GM23338 (cell line): ENCODE measurements at places on chromosomes 2 and 18. TPM values are rescaled to one million over a fixed set of nuclear protein-coding genes. Genes with fewer than 3 reads are reported as not detected.

The APCDD1 gene
- total RNA-seq = 0.97 and 1.0 TPM in 2 replicates

The GAL3ST2 gene
- total RNA-seq = 0.24 and 1.5 TPM in 2 replicates

The AGXT gene
- not detected in 2 replicates for total RNA-seq

The DYNAP gene
- total RNA-seq = 0.28 and 1.0 TPM in 2 replicates

The ST8SIA5 gene
- total RNA-seq = 4.8 and 7.0 TPM in 2 replicates

The AGAP1 gene
- total RNA-seq = 25.1 and 27.9 TPM in 2 replicates

The RAB17 gene
- 21.4 and 26.9 TPM in 2 replicates for total RNA-seq

The CNGA3 gene
- not detected in 2 replicates for total RNA-seq

The IRS1 gene
- total RNA-seq = 20.4 and 26.2 TPM in 2 replicates

- no peak for DNase-seq
Observed at GRCh38 chr2:160838691-160839090, 321.5 kb upstream of the TANK start.

- no peak for DNase-seq
Observed at GRCh38 chr18:62287781-62288664, 37.1 kb upstream of the TNFRSF11A start.

DNA sequence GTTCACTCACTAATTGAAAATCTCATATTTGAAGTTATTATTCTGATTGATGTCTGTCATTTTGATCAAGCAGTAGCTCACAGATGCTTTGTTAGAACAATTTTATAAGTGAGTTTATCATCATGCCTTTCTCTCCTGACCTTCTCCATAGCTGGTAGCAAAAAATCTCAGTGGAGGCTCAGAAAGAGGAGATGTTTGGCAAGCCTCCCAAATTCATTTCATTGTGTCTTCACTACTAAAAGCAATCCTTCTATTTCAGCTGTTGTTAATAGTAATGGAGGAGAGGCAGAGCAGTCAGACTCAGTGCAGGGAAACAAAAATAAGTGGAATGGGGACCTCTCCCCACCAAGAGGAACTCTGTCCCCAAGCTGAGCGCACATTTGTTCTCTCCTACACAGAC lies 2127.8 kb upstream of the CELF4 start:
- DNase-seq = no peak

DNA sequence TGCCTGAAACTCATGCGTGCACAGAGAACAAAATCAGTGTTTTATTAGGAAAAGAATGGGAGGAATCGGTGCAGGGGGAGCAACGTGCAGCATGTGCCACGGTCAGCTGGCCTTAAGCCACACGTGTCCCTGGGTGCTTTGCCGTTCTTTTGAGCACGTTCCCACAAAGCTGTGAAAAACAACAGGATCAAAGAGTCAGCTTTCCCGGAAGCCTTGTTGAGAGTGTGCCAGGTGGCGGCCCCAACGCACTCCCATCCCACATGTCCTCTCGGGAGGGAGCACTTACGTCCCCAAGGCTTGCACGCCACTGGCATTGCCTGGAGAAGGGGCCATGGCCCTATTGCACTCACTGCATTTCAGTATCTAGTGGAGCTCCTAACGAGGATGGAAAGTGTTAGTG lies 511.2 kb downstream of the EIPR1 start:
- DNase-seq = no peak

- no peak for DNase-seq
Observed at GRCh38 chr18:57128220-57128932, 18.5 kb upstream of the BOD1L2 start.

GRCh38 chr2:39837856-39838453 lies 58.9 kb upstream of the THUMPD2 start:
- peak; percentile 58 for DNase-seq

DNA sequence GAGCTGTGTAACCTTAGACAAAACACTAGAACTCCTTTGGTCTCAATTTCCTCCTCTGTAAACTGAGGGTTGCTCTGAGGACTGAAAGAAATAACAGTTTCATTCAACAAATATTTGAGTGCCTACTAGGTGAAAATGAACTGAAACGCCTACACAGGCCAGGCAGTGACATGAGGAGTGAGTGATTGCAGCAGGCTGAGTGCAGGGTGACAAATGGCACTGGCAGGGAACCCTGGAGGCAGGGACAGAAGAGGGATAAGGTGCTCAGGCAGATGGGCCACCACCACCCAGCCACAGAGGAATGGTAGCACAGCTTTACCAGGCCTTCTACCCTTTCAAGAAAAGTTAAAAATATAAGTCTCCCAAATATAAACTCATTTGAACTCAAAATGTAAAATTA lies 11.5 kb upstream of the RNU4ATAC start:
- no peak for DNase-seq

DNA sequence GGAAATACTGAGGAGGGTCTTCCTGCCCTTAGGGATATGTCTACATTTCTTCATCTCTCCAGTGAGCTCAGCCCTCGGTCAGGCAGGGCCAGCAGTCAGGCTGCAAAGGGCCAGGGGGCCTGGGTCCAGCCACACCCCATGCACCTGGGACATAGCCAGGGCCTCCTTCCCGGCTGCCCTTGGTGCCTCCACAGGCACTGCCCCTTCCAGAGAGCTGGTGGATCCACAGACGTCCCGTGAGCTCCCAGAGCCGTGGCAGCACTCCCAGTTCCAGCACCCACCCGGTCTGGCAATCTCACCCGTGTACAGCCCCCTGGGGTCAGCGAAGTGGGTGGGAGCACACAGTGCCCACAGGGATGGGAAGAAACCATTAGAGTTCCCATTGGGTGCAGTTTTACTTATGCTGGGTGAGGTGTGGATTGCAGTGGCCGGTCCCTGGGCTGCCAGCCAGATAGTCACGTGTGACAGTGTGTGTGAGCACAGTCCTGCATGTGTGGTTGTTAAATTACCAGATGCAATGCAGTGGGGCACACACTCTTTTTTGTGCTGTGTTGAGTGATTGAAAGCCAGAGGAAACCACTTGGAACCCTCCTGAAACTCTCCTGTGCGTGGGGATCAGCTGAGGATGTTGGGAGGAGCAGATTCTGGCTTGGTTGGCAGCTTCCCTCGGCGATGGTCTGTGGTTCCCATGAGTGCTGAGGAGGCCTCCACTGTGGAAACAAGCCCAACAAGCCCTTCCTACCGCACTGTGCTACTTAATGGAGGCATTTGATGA lies 131.0 kb downstream of the SNTG2 start:
- no peak for DNase-seq

DNA sequence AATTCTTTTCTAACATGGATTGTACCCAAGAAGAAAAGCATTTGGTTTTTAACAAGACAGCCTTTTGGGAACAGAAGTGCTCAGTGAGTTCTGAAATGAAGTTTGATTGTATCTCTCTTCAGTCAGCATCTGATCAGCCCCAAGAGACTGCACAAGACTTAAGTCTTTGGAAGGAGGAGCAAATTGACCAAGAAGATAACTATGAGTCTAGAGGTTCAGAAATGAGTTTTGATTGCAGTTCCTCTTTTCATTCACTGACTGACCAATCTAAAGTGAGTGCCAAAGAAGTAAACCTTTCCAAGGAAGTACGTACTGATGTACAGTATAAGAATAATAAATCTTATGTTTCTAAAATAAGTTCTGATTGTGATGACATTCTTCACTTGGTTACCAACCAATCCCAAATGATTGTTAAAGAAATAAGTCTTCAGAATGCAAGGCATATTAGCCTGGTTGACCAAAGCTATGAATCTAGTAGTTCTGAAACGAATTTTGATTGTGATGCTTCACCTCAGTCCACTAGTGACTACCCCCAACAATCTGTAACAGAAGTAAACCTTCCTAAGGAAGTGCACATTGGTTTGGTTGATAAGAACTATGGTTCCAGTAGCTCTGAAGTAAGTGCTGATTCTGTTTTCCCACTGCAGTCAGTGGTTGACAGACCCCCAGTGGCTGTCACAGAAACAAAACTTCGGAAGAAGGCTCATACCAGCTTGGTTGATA lies 31.2 kb downstream of the ZDBF2 start:
- DNase-seq = no peak

- peak; percentile 72 for DNase-seq
Observed at GRCh38 chr2:230140667-230141066, 71.9 kb upstream of the SLC16A14 start.

DNA sequence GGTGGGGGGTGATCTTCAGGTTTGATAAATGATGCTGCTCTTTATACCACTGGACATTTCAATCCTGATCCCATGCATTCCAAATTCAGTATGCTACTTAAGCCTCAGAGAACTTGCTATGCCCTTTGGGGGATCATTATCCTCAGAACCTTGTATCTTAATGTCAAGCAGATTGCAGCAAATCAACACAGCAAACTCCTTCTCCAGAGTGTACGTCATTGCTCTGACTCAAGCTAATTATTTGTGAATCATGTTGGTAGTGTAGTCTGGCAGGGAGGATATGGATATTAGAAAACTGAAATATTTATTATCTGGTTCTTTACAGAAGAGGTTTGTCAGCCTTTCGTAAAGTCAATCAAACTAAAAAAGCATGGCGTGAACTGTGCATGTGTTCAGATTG lies 562.5 kb upstream of the FAM98A start:
- DNase-seq = no peak

DNA sequence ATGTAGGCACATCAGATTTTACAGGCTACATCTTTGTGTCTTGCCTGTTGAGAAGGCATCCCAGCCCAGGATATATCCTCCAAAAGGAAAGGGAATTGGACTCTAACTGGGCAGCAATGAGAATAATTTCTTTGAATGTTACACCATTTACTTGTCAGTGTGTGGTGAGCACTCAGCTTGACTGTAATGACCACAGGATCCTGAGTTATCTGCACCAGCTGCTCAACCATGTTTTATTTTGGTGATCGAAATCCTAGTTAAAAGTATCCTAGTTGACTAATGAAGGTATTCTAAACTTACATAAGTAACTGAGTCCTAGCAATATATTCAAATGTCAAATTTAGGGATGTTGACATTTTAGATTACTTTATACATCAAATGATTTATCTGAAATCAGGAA lies 123.0 kb downstream of the MYO3B start:
- DNase-seq = no peak

- no peak for DNase-seq
Observed at GRCh38 chr18:11750171-11750570, 61.1 kb downstream of the GNAL start.

DNA sequence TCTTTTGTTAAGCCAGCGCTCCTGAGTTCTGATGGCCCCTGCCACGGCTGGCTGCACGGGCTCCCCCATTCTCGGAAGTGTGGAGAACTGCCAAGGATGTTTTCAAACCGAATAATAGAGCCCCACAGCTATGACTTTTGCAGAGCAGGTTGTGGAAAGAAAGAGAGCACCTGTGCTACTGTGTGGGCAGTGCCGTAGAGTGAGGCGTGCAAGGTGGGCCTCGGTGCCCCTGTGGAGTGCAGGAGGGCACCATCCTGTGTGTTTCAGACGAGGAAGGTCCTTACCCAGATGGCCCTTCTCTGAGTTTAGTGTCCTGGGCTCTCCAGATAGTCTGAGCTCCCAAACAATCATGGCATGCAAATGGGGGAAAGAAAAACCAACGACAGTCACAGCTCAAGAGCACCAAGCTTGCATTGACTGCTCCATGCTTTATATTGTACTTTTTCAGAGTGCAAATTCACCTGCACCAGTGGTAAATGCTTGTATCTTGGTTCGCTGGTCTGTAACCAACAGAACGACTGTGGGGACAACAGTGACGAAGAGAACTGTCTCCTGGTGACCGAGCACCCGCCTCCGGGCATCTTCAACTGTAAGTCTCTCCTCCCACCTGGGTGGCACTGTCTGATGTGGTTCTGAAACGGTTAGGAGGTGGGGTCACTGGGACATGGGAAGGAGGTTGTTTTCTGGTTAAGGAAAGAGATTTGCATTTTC lies 219.4 kb downstream of the LDLRAD4 start:
- no peak for DNase-seq

- no peak for DNase-seq
Observed at GRCh38 chr2:72183016-72183415, 35.4 kb upstream of the CYP26B1 start.

- no peak for DNase-seq
Observed at GRCh38 chr18:43195421-43195820, 79.9 kb upstream of the RIT2 start.

DNA sequence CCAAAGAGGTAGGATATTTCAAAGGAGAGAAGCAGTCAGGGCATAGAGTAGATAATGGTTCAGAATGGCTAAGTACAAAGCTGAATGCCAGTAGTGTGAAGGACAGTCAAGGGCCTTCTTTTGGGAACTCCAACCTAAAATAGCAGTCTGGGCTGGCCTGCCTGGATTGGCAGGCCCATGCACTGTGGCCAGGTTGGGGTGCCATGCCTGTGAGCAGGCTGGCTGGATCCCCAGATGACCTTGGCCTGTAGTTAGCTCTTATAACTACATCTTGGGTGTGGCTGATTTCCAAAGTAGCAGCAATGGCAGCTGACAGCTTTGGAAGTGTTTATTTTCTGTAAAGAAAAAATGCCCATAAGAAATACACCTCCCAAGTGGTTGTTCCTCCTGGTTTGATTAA lies 51.5 kb upstream of the ITGB6 start:
- no peak for DNase-seq

DNA sequence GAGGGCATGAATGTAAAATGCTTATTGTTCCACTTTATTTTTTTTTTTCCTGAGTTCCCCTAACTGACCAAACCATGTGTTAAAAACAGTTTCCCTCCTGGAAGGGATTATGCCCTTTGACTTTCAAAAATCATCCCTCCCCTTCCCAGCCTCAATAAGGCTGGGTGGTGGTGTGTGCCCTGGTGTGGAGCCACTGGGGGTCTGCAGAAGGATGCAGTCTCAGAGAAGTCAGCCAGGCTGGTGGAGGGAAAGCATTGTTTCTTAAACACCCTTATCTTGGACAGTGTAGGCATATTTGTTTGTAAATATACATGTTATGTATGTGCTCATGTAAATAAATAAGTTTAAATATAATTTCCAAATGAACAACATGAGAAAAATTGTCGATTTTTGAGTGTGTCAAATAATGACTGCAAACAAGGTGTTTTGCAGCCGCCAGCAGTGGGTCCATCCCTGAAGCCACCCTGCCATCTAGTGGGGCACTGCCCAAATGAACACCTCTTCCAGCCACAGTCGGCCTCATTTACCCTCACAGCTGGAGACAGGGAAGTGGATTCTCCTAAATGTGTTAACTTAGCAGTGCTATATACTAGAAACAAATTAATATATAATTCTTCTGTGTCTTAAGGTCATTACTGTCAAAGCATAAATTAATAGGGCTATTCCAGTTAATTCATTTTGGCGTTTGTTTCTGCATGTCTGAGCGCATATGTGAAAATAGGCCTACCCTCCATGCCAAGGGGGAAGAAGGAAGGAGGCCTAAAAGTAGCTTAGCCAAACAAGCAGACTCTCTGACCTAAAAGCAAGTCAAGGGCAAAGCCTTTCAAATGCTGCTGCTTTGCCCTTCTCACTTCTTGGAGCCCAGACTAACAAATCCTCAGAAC lies 209.6 kb upstream of the PIK3C3 start:
- DNase-seq = peak; percentile 82
